ENCODE measurements at places on chromosomes 13 and 19. TPM values are rescaled to one million over a fixed set of nuclear protein-coding genes. Genes with fewer than 3 reads are reported as not detected.

RASGRP4 gene
- total RNA-seq, result 4.1 TPM

KLK15 gene
- not detected for total RNA-seq

ZNF610 gene
- total RNA-seq, result 4.4 TPM

OR7E24 gene
- total RNA-seq, result not detected

ZNF132 gene
- total RNA-seq, result 2.7 TPM

- peaks cover 21% of the 10 kb centered on the region for H3K4me1 ChIP-seq
- no peaks in the 10 kb centered on the region for H3K27me3 ChIP-seq
- no peak overlapping the region for H3K27ac ChIP-seq
- H3K4me3 ChIP-seq, result no peak overlapping the region
- H3K36me3 ChIP-seq, result no peaks in the 10 kb centered on the region
- DNase-seq, result no peak
Observed at GRCh38 chr13:92821324-92821723, 405.3 kb upstream of the GPC6 start.

DNA sequence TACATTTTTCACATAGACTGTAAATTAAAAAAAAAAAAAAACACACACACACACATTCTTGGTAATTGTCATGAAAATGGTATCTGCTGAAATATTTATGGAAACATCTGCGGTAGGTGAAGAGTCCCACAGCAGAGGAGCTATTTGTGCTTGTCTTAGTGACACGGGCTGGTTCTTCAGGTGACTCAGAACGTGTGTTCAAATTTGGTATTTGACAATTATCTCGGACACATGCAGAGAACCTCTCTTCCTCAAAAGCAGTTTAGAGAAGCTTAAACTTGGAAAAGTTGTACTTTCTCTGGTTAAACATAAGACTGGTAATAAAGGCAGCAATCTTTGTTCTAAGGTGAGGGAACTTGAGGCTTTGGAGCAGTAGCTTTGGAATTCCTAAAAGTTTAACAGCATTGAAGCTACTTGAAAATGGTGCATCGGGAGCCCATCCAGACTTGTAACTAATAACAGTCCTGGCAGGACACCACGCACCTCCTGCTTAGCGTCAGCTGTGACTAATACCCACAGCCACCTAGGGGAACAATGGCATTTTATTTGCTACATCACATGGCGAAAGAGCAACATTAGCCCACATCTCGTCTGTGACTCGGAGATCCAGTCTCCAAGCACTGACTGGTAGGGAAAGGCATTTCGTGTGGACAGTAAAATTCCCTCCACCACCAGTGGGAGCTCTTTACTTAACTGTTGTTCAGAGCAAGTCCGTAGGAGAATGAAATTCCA, 1505.1 kb upstream of the SLC10A2 start:
- no peaks in the 10 kb centered on the region for H3K27me3 ChIP-seq
- DNase-seq, result peak; percentile 64
- no peaks in the 10 kb centered on the region for H3K36me3 ChIP-seq
- H3K4me1 ChIP-seq, result peaks cover 4% of the 10 kb centered on the region
- H3K4me3 ChIP-seq, result no peak overlapping the region
- no peak overlapping the region for H3K27ac ChIP-seq

- no peaks in the 10 kb centered on the region for H3K4me1 ChIP-seq
- no peaks in the 10 kb centered on the region for H3K36me3 ChIP-seq
- DNase-seq, result no peak
- H3K27ac ChIP-seq, result no peak overlapping the region
- no peaks in the 10 kb centered on the region for H3K27me3 ChIP-seq
- H3K4me3 ChIP-seq, result no peak overlapping the region
Observed at GRCh38 chr13:49802426-49802825, 9.9 kb upstream of the KPNA3 start.
